ENCODE measurements at places on chromosomes 3 and 15. TPM values are rescaled to one million over a fixed set of nuclear protein-coding genes. Genes with fewer than 3 reads are reported as not detected.

- H3K4me1 ChIP-seq: no peaks in the 10 kb centered on the region
- no peak overlapping the region for H3K4me3 ChIP-seq
- no peak for DNase-seq
- H3K27me3 ChIP-seq: peaks cover 5% of the 10 kb centered on the region
- H3K27ac ChIP-seq: no peak overlapping the region
Measured at GRCh38 chr15:68774521-68775235, 46.0 kb downstream of the ANP32A start.

A4GNT gene
- total RNA-seq: 3.1 TPM

GPR156 gene
- total RNA-seq: 0.41 TPM

CNTN4 gene
- total RNA-seq: 23.5 TPM
